ENCODE measurements at places on chromosomes 7 and 10.

DNA sequence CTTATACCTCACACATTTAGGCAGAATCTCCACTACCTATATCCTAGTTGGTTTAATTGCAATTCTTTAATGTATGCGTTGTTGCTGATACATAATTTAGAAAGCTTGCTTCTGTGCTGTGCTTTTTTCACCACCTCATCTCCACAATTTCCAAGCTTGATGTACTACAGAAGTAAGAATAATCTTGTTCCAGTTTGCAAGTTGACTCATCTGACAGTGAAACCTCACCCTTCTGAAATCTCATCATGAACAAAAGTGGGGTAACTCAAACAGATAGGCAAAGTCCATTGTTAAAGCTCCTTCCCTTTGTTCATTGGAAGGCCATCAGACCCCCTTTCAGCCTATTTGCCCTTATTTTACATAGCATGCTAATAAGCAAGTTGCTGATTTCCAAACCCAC, 13.6 kb downstream of the EIF4EBP2 start:
- no peak for DNase-seq

DNA sequence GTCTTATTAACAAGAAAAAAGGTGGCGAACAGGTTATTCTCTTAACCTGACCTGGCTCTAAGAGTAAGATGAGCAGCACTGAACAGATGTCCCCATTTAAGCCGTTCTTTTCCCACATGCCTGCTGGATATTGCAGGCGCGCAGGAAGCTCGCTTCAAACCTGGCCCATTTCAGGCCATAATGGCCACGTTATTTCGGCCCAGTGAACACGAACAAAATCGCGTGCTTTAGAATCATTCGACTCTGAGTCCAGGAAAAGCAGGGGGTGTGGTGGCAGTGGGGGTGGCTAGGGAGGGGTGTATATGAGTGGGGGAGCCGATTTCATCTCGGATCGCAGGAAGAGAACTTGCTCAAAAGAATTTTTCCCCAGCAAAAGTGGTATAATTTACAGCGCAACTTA, 6.6 kb upstream of the SP8 start:
- no peak for DNase-seq

GRCh38 chr10:119531067-119531466, 11.5 kb downstream of the RGS10 start:
- no peak for DNase-seq

DNA sequence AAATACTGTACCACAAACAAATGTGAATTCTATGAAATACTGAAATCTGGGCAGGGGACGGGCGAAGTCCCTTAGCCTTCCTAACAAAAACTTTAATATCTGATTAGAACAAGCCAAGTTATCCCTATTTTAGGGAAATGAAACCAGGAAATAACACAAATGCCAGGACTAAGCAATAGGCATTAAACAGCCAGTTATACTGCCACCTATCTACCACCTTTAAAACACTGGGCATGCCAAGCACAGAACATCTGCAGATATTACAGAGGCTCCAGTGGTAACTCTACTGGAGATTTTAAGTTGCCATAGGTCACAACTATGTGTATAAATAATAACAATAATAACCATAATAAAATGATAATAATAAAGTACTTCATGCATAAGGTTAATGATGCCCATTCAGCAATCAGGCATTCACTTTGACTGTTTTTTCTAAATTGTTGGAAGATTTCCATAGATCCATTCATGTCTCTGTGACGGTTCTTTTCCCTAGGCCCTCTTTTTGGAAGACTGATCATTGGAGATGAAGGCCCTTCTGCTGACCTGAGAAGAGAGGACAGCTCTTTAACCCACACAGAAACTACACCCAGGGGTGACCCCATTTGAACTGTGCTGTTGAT, 195.7 kb downstream of the CACNA2D1 start:
- DNase-seq: peak; percentile 36

GRCh38 chr7:32062150-32062549, 8.1 kb downstream of the PDE1C start:
- peak; percentile 69 for DNase-seq

- peak; percentile 56 for DNase-seq
Measured at GRCh38 chr7:141754939-141755338, 9.0 kb upstream of the TAS2R3 start.

DNA sequence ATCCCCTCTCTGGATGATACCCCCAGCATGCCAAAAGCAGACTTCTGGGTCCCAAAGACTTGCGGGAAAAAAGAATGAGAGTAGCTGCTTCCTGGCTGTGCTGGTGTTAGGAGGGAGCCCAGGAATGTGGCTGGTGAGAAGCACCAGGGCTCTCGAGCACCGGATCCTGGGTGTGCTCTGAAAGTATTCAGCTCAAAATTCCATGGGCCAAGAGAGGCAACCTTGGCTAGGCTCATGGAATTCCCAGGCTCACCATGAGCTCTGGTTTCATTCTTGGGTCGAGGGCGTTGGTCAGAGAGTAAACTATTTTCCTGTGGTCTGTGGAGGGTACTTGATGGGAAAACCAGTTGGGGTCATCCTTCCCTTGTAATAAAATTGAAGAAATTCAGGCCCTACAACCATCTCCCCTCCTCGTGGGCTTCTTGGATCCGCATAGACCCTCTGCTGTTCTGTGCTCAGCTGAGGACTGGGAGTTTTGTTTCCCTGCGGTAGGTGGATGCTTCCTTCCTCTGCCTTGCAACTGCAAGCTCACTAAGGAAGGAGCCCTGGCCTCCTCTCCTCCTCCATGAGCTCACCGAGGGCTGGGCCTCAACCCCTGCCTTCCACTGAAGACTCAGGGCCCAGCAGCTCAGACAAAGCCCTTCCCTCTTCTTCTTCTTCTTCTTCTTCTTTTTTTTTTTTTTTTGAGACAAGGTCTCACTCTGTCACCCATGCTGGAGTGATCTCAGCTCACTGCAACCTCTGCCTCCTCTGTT, 34.5 kb upstream of the AQP1 start:
- DNase-seq: peak; percentile 44

GRCh38 chr10:96415891-96416554, 57.2 kb upstream of the OPALIN start:
- DNase-seq: no peak

- DNase-seq: peak; percentile 61
Measured at GRCh38 chr10:93115661-93116383, 42.1 kb downstream of the CYP26A1 start.

- no peak for DNase-seq
Measured at GRCh38 chr7:88147949-88148348, 71.9 kb downstream of the SRI start.

DNA sequence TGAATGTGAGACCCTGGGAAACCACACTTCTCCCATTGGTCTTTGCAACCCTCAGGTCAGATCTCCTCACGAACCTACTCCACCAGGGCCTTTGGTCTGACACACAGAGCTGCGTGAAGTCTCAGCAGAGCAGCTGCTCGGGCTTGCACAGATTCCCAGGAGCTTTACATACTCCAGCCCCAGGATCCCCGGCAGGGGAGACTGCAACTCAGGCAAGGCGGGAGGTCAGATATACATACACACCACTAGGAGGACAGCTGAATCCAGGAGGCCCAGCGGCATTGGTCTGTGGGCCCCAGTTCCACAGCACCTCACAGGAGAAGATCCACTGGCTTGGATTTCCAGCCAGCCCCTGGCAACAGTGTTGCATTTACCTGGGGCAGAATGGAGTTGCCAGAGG, 239.2 kb downstream of the GPAM start:
- DNase-seq: no peak
